ENCODE measurements at places on chromosomes 1 and 21.
A peak's percentile ranks its signal among the peaks of the same experiment; 100 is the strongest.

DNA sequence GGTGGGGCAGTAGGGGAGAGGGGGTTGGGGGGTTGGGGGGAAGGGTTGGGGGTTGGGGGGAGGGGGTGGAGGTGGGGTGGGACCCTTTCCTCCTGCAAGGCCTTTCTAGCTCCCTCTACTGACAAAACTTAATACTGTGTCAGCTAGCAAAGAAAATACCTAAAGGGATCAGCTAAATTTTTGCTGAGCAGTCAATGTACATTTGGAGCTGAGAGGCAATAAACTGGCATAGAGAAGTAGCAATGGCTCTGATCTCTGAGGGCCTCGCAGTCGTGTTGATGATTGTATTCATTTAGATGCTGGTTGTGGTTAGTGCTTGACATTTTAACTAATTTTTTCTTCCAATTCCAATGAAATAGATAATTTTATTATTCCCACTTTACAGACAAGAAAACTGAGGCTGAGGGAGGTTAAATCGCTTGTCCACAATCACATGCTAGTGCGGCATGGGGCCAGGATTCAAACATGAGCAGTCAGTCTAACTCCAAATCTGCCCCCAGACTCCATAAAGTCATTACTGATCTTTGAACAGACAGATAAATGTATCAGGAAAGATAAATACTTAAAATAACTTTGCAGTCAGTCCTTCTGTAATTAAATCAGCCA, 357.1 kb downstream of the DISC1 start:
- DNase-seq = no peak

GRCh38 chr1:22830757-22831340, 120.2 kb downstream of the EPHB2 start:
- DNase-seq = no peak

- no peak for DNase-seq
Measured at GRCh38 chr1:86583032-86583431, 36.2 kb downstream of the CLCA4 start.

GRCh38 chr1:51600529-51600928, 16.4 kb upstream of the OSBPL9 start:
- no peak for DNase-seq

DNA sequence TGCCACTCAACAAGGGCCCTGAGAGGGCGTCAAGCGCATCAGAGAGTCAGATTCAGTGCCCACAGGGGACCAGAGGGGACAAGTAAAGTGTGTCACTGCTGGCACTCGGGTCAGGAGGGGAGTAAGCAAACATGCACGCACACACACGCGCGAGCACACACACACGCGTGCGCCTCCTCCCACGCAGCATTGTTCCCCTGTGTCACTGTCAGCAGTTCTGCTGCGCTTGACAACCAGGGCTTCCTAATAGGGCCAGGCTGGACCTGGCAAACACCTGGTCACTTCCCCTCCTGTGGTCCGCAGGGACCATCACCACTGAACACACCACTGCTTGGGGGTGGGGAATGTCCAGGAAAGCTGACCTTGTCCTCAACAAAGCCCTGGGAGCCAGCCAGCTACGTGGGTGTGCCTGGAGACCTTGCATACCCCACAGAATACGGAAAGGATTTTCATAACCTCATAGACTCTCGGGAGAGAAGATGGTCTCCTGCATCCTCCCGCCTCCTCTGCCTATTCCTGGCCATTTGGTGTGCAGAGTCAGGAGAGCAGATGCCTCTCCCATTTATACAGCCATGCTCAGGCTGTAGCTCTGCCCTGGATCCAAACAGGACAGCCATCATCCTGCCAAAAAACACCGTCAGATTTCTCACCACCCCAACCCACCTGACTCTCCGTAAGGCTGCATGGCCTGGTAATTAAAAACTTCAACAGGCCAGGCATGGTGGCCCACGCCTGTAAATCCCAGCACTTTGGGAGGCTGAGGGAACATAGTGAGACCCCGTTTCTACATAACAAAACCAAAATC, 73.2 kb downstream of the SSBP3 start:
- DNase-seq = no peak

DNA sequence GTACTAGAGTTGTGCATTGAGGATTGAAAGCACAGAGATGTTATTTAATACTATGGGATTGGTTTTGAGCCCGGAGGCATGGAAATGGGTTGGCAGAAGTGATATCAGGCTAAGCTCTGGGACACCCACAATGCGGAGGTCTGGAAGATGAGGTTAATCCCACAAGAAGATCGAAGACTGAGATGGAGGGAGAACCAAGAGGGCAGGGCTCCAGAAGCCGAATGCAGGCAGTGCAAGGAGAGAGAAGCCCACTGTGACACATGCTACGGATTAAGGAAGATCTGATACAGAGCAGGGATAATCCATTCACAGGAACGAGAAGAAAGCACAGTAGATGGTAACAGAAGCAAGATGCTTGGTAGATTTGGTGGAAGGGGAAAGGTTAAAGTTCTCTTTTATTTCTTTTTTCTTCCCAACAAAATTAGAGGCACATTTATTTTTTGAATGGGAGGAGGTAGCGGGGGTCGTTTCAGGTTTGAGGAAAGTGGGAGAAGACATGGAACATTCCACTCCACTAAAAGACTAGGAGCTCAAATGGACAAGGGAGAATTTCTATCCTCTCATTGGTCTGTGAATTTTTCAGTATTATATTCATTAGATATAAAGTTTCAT, 113.2 kb downstream of the NCAM2 start:
- DNase-seq = no peak

DNA sequence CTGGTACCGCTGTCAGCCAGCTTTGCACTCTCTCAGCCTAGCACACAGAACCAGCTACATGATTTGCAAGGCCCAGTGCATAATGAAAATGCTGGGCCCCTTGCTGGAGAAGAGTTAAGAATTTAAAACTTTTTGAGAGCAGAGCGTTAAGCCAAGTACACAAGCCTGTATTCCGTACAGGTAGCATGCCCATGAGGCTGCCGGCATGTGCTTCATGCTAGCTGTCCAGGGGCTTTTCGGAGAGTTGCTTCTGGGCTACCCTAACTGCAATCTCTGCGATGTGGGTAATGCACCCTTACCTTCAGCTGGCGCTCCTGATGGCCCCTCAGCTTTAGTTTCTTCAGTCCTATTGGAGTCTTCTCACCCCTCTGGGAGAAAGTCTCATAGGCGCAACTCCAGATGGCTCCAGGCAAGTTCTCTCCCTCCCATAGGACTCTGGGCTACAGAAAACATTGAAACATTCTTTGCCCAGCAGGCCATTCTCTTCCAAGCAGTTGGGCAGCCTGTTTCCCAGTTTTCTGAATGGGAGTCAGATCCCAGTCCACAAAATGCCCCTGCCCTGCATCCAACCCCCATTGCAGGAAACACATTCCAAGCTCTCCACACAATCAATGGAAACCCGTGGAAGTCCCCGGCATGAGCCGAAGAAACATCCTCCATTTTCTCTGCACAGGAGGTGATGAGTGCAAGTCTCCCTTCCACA, 5.7 kb upstream of the AKT3 start:
- no peak for DNase-seq

- DNase-seq = peak; percentile 17
Measured at GRCh38 chr1:193462629-193463320, 276.4 kb upstream of the B3GALT2 start.

DNA sequence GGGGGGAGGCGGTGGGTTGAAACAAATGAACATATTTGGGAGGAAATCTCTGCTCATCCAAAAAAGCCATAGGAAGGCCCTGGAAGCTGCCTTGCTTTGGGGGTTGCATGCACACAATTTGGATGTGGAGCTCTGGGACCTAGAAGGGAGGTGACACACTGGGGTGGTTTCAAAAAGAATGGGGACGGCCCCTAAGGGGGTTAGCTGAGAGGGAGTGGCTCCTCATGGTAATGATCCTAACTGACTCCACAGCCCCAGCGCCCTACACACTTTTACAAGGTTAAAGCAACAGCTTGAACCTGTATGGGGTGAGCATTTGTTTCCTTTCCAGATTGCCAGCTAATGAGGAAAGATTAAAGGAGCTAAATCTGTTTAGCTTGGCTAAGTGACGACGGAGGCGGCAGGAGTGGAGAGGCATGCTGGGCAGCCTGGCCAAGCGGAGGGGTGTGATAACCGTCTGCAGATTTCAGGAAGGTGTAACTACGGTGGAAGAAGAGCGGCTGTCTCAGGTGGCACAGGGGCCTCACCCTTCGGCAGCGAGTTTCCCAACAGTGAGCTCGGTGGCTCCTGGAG, 107.3 kb downstream of the RNF220 start:
- DNase-seq = no peak

GRCh38 chr1:31691951-31692350, 11.9 kb downstream of the COL16A1 start:
- DNase-seq = no peak

- DNase-seq = no peak
Measured at GRCh38 chr1:203424861-203425662, 50.5 kb upstream of the PRELP start.

DNA sequence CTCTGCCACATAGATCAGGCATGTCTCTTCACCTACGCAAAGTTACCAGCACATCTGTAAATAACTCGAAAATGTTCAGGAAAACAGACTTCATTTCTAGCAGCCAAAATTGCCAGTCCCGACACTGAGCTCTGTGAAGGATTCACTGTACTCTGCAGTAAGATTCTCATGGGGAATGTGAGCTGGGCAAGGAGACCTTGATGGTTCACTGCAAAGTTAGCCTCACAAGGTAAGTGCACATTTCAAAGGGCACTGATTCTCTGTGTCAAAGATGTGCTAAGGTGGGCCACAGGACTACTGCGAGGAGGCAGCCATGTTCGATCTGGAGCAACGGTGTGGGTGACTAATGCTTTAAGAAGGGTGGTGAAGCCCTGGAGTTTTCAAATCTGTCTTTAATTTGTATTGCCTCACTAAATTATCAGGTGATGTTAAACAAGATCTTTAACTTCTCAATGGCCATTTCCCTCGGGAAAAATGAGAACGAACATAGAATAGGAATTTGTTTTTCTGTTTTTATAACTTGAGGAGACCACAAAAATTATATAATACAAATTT, 25.2 kb downstream of the STPG1 start:
- DNase-seq = no peak

DNA sequence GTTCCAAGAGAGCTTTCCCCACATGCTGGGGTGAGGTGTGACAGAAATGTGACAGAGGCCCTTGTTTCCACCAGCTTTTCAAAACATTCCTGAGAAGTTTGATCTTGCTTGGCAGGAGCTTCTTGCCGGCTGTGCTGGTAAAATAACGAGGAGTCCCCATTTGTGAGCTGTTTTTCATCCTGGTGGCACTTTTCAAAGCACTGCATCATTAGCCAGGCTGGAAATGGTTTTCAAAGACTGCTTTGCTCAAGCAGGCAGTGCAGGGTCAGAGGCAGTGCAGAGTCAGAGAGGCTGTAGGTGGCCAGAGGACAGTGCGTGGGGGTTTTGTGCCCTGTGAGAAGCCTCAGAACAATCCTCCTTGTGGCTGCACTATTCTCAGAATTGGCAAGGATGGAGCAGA, 75.8 kb upstream of the KCNA3 start:
- no peak for DNase-seq

DNA sequence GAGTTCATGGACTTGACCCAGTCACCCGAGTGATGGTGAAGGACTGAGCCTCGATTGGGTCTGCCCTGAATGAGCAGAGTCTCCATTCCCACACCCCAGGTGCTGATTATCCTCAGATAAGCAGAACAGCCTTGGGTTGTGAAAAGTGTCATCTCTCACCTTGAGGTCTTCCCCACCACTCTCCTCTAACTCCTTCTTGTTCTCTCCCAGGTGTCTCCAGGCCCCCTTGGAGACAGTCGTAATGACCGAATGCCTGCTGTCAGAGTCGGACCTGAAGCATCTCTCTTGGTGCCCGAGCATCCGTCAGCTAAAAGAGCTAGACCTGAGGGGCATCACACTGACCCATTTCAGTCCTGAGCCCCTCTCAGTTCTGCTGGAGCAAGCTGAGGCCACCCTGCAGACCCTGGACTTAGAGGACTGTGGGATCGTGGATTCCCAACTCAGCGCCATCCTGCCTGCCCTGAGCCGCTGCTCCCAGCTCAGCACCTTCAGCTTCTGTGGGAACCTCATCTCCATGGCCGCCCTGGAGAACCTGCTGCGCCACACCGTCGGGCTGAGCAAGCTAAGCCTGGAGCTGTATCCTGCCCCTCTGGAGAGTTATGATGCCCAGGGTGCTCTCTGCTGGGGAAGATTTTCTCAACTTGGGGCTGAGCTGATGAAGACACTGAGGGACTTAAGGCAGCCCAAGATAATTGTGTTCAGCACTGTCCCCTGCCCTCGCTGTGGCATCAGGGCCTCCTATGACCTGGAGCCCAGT, 3.4 kb downstream of the PRAMEF12 start:
- DNase-seq = no peak

All from activated CD4-positive, alpha-beta T cell treated with anti-CD3 and anti-CD28 coated beads, Interleukin-2, amount 10 ng/mL, durations not matched to agents 7 days and 5 days (primary cell).